Fibroblast of lung (primary cell): ENCODE measurements at places on chromosomes 12 and 14.

GRCh38 chr12:31118347-31119191 is 44.9 kb downstream of the DDX11 start:
- no peak for DNase-seq

GRCh38 chr14:94125659-94126418 is 3.6 kb downstream of the IFI27L2 start:
- no peak for DNase-seq

DNA sequence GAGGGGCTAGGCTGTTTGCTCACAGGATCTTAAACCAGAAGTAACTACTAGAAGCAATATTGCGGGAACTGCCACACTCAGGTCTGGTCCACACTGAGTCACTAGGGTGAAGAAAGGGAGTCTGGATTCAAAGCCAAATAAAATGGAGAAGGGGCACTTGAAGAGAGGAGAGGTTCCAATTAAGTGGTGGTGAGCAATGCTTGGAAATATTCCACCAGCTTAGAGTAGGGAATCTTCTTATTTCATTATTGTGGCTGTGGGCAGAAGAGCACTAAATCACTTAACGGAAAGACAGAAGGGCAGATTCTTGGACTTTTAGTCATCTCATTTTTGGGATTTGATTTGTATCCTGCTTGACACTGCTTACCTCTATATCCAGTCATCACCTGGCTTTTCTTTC is 48.6 kb upstream of the PPP1R12A start:
- peak; percentile 99 for DNase-seq

DNA sequence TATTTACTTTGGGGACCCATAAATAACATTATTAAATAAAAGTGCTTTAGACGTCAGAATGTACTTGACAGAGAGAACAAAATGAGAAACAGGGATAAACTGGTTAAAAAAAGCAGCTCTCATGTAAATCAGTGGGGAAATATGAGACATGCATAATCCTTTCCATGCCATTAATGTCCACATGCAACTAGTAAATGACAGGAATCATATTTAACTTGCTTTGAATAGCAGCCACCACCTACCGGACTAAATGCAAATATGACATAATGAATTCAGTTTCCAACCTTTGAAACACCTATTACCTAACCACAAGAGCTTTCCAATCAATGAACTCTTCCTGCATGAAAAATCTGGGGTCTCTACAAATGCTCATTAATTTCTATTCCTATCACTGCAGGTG is 19.6 kb downstream of the FGD6 start:
- DNase-seq = no peak

- no peak for DNase-seq
Observed at GRCh38 chr12:118922405-118922804, 58.9 kb upstream of the SRRM4 start.

GRCh38 chr12:11795913-11796459 is 146.5 kb downstream of the ETV6 start:
- no peak for DNase-seq

DNA sequence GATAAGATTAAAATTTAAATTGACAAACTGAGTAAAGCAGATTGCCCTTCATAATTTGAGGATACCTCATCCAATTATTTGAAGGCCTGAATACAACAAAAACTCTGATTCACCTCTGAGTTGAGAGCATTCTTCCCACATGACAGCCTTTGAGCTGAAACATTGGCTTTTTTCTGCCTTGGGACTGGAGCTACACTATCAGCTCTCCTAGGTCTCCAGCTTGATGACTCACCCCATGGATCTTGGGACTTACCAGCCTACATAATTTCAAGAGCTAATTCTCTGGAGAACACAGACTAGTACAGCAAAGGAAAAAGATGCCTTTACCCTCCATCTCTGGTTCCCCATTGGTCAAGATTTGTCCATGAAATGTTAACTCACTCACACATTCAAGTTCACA is 555.1 kb downstream of the FOXG1 start:
- DNase-seq = peak; percentile 90

GRCh38 chr12:78441737-78442453 is 422.7 kb upstream of the SYT1 start:
- peak; percentile 14 for DNase-seq

DNA sequence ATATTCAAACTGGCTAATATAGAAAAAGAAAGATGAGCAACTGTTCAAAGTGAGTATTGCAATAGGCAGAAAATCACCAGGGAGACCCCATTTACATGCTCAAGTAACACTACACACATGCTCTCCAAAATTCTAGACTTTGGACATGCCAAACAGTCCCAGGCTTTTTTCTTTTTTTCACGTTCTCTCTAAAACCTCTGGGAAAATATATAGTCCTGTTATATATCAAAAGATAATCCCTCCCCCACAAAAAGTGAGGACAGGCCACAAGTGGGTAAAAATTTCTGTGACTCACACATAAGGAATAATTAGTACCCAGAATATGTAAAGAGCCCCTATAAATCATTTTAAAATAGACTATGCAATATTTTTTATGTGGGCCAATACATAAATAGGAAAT is 55.2 kb downstream of the EFCAB11 start:
- no peak for DNase-seq

- DNase-seq = no peak
Observed at GRCh38 chr12:93892423-93893268, 215.5 kb downstream of the CRADD start.

DNA sequence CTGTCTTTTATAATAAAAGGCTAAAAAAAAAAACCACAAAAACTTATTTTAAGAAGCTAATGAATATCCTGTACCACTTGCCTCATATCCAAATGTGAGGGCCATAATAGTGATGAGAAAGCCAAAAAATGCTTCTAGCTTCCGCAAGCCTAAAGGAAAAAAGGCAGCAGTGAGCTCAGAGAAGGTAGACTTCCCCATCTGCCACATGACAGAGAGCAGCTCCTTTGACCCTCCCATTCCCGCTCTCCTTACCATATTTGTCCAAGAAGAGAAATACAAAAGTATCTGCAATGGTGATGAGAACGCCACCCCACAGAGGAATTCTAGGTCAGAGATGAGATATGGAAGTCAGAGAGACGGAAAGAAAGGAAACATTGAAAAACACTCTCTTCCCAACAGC is 27.1 kb downstream of the SLC11A2 start:
- DNase-seq = peak; percentile 9

DNA sequence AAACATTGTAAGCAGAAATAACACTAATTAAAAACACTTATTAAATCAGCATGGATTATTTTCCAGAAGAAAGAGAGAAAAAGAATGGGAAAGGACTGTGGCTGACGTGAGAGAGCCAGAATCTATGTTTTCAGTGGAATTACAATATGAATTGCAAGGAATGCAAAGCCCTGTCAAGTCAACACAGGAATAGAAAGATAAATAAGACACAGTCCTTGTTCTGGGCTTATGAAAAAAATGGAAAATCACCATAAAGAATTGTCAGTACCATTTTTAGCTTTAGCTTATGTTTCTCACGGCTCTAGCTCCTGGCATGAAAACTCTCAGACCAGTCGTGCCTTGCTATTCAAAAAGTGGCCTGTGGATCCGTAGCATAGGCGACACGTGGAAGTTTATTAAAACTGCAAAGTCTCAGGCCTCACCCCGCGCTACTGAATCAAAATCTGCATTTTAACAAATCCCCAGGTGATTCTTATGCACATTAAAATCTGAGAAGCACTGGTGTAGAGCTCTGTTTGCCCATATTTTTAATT is 549.1 kb downstream of the RPS29 start:
- DNase-seq = no peak

DNA sequence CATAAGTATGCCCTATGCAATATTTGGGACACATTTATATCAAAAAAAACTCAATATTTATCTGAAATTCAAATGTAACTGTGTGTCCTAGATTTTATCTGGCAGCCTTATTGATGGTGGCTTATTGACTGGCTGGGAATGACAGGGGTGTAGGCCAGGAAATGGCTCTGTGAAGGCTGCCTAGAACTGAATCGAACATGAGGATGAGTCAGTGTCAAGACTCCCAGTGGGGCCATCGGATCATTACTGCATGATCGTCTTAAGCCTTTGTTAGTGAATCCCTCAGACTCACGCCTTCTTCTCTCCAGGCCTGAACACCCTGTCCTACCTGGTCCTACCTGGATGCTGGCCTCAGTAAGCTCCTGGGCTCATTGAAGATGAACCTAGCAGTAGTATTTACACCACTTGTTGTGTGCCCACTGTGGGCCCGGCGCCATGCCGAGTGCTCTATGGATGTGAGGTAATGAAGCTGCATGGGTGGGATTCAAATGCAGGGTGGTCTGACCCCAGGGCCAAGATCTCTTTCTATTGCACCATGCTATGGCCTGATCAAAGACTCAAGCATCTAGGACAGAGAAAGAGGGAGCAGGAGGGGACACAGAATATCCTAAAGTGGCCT is 21.0 kb upstream of the FAIM2 start:
- DNase-seq = no peak

DNA sequence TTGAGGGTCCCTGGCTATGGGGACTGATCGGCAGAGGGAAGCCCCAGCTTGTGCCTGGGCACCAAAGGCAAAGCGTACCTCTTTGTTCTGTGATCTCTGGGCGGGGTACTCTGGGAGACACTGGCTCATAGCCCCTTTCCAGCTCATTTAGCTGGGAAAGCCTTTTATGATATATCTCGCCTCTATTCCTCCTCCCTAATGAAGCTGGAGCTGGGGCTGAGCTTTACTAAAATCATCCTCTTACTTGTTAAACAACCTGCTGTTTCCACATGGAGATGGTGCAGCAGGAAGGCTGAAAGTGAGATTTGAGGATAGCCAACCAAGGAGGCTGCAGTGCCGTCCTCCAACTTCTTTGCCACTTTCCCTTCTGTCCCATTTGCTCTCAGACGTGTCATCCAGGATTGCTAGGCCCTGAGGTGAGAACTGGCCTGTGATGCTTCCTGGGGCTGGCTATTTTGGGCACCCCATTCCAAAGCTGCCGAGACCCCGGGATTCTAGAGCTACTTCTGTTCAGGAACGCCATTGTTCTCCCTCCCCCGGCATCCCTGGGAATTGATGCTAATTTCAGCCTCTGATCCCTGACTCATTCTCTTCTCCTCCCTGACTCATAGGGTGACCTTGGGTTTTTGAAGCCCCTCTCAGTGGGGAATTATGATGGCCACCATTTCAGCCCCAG is 16.0 kb downstream of the PDE1B start:
- no peak for DNase-seq

- no peak for DNase-seq
Observed at GRCh38 chr14:28307506-28307905, 459.1 kb upstream of the FOXG1 start.

DNA sequence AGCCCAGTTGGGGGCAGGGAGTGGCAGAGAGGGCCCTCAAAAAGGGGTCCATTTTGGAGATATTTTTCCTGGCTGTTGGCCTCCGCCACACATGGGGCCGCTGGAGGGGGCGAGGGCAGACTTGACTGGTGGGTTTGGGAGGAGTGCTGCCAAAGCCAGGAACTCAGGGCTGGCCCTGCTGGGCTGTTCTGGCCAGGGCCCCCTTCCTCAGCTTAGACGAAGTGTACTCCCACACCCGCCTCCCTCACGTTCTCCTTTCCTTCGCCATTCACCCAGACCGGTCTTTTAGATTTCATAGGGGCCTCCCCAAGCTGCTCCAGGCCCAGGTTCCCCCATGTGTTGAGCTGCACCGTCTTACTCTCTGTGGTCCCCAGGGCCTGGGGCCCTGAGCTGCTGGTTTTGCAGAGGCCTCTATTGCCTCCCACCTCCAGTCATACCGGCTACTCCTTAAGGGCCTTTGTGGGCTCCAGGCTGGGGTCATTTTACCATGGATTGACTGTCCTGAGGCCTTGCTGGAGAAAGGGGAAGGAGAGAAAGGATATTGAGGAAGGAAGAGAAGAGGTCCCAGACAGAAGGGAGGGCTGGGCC is 1.3 kb downstream of the KRT7 start:
- DNase-seq = no peak

DNA sequence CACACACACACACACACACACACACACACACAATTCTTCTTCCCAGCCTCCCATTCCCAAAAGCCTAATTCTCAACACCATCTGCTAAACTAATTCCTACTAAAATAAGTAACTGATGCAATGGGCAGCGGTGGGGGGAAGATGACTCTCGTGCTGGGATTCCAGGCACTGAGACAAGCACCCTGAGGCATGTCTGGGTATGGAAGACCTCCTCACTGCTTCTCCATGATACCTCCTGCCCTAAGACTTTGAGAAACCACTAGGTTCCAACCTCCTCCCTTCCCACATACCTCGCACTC is 789 bp upstream of the VWF start:
- DNase-seq = no peak

DNA sequence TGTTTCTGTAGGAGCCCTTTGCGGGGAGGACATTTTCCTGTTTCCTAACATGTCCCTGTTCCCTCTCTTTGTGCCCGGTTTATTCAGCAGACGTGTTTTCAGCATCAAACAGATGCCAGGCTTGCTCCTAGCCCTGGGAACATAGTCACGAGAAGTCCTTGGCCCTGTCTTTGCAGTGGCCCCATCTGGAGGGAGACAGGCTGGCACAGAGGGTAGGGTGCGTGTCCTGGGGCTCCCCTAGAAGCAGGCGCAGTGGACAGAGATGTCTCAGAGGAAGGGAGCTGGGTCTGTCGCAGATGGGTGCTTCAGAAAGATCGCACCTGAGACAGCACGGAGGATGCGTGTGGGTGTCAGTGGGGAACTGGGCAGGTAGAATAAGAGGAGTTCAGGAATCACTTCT is 75.0 kb upstream of the DYNC1H1 start:
- DNase-seq = no peak

- DNase-seq = no peak
Observed at GRCh38 chr12:109310247-109311125, 1.4 kb upstream of the FOXN4 start.

DNA sequence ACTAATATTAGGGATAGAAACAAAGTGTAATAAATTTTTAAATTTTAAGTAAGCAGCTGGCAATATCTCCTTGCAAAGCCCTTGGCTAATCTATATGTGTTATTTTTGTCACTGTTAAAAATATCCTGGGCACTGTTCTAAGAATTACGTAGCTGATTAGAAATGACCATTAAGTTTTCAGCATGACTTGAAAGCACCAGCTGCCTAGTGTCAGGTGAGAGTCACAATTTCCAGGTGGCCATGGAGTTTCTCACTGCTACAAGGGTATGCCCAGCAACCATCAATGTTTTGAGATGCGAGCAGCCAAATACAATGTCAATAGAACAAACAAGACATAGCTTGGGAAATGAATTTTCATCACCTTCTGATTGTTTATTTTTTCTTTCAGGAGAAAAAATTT is 23.3 kb upstream of the GYS2 start:
- DNase-seq = no peak

DNA sequence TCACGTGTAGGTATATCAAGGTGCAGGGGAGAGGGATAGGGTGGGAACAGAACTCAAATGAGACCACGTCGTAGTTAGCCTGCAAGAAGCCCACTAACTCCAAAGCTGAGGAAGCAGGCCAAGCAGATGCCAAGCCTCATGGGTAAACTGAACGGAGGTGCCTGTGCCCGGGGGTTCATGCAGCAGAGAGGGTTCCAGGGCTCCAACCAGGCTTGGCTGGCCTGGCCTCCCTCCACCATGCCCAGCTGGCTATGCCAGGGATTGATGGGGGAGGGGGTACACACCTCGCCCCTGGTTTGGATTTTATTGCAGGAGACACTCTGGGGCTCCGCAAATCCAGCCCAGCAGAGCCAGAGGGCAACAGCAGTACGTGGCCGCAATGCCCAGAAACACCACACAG is 27.3 kb downstream of the PXN start:
- no peak for DNase-seq

GRCh38 chr12:127178052-127178451 is 1088.9 kb upstream of the TMEM132C start:
- no peak for DNase-seq

GRCh38 chr12:63964301-63964700 is 119.8 kb downstream of the SRGAP1 start:
- DNase-seq = no peak
